Uterus (tissue), 4 donors: ENCODE measurements at places on chromosomes 7 and 10. TPM values are rescaled to one million over a fixed set of nuclear protein-coding genes. Genes with fewer than 3 reads are reported as not detected.

The IL6 gene
- total RNA-seq = 4.2 TPM

The DRGX gene
- total RNA-seq = 0.14 TPM

The VWDE gene
- total RNA-seq = 0.95 TPM

GRCh38 chr7:99500637-99501009 lies 542 bp upstream of the ZNF394 start:
- peak overlapping the region; percentile 81 for H3K4me3 ChIP-seq
- no peaks in the 10 kb centered on the region for H3K4me1 ChIP-seq
- no peak for DNase-seq
- no peaks in the 10 kb centered on the region for H3K27me3 ChIP-seq
- no peaks in the 10 kb centered on the region for H3K36me3 ChIP-seq

- H3K27me3 ChIP-seq = no peaks in the 10 kb centered on the region
- no peak overlapping the region for H3K27ac ChIP-seq
- H3K4me1 ChIP-seq = no peaks in the 10 kb centered on the region
- H3K36me3 ChIP-seq = no peaks in the 10 kb centered on the region
- no peak overlapping the region for H3K4me3 ChIP-seq
- no peak for DNase-seq
Observed at GRCh38 chr7:98802088-98802780, 67.6 kb downstream of the TMEM130 start.

DNA sequence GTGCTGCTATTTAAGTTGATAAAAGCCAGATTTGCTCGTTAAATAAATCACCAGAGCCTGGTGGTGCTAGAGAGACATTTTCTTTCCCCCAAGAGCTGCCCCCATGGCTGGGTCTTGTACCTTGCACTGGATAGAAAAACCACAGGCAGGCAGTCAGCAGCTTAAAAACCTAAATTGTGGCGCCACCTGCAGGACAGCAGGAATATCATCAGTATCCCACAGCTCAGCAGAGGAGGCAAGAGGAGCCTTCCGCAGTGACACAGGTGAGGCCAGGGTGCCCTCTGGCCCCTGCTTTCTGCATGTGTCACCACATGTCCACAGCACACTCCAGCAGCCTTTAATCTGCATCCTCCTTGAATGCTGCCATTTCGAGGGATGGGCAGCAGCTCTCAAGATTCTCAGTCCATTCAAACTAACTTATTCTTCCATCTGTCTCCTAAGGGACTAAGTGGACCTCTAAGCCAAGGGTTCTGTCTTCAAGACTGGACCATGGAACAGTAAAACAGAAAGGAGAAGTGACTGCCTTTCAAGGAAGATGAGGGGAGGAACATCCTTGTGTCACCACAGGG lies 4.5 kb upstream of the PLXNA4 start:
- no peaks in the 10 kb centered on the region for H3K4me1 ChIP-seq
- H3K27ac ChIP-seq = no peak overlapping the region
- no peaks in the 10 kb centered on the region for H3K36me3 ChIP-seq
- DNase-seq = peak; percentile 88
- H3K4me3 ChIP-seq = no peak overlapping the region
- no peaks in the 10 kb centered on the region for H3K27me3 ChIP-seq

GRCh38 chr7:98282703-98283102 lies 1.2 kb downstream of the BRI3 start:
- peak overlapping the region; percentile 91 for H3K4me3 ChIP-seq
- H3K27me3 ChIP-seq = no peaks in the 10 kb centered on the region
- H3K4me1 ChIP-seq = peaks cover 46% of the 10 kb centered on the region

GRCh38 chr7:115763347-115763746 lies 267.2 kb downstream of the TFEC start:
- no peak overlapping the region for H3K27ac ChIP-seq
- no peaks in the 10 kb centered on the region for H3K27me3 ChIP-seq

GRCh38 chr10:131112691-131113090 lies 198.8 kb downstream of the TCERG1L start:
- H3K36me3 ChIP-seq = no peaks in the 10 kb centered on the region
- no peak for DNase-seq
- no peak overlapping the region for H3K27ac ChIP-seq
- no peak overlapping the region for H3K4me3 ChIP-seq

DNA sequence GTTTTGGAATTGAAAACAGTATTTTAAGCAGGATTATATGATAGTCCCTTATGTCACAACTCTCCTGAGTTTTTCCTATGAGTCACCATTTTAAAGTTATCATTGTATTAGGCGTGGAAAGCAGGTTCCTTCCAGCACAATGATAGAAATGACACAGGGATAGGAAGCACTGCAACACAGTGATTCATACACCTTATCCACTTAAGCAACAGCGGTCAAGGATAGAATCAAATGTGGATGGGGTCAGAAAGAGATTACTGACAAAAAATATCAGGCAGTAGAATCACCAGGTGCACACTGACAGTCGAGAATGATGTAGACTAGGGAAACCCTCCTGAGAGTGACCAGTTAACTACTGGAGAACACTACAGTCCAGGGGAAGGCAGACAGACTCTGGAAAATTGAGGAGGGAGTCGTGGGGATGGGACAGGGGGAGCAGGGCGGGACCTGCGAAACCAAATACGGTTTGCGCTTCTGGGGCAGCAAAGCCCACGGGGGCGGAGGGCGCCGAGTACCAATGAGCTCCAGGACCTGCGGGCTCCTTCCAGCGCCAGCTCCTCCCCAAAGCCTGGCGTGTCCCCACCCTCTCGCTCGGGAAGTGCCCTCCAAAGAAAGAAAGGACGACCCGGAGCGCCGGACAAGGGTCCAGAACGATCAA lies 479 bp downstream of the PNPLA8 start:
- H3K4me3 ChIP-seq = peak overlapping the region; percentile 77
- no peaks in the 10 kb centered on the region for H3K27me3 ChIP-seq
- H3K27ac ChIP-seq = peak overlapping the region; percentile 91
- peaks cover 12% of the 10 kb centered on the region for H3K4me1 ChIP-seq
- no peak for DNase-seq

GRCh38 chr10:16847644-16848043 lies 30.4 kb upstream of the RSU1 start:
- H3K4me3 ChIP-seq = no peak overlapping the region
- DNase-seq = no peak
- no peaks in the 10 kb centered on the region for H3K27me3 ChIP-seq
- no peak overlapping the region for H3K27ac ChIP-seq
- H3K4me1 ChIP-seq = no peaks in the 10 kb centered on the region

- DNase-seq = no peak
- H3K27me3 ChIP-seq = no peaks in the 10 kb centered on the region
- no peak overlapping the region for H3K4me3 ChIP-seq
- peak overlapping the region; percentile 95 for H3K27ac ChIP-seq
Observed at GRCh38 chr7:101956130-101956529, 138.7 kb downstream of the CUX1 start.

DNA sequence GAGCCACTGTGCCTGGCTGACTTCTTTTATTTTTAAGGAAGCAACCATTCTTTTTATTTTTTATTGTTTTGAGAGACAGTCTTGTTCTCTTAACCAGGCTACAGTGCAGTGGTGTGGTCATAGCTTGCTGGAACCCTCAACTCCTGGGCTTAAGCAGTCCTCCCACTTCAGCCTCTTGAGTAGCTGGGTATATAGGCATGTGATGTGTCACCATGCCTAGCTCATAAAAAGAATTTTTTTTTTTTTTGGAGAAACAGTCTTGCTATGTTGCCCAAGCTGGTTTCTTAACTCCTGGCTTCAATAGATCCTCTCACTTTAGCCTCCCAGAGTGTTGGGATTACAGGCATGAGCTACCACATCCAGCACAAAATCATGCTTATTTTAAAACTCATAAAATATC lies 5.8 kb downstream of the MCU start:
- H3K27me3 ChIP-seq = no peaks in the 10 kb centered on the region
- no peak overlapping the region for H3K4me3 ChIP-seq
- DNase-seq = no peak
- no peaks in the 10 kb centered on the region for H3K36me3 ChIP-seq
- H3K27ac ChIP-seq = no peak overlapping the region

- H3K27ac ChIP-seq = no peak overlapping the region
- H3K4me1 ChIP-seq = peaks cover 3% of the 10 kb centered on the region
- H3K27me3 ChIP-seq = no peaks in the 10 kb centered on the region
- no peaks in the 10 kb centered on the region for H3K36me3 ChIP-seq
- no peak for DNase-seq
Observed at GRCh38 chr10:115937768-115938056, 335.3 kb downstream of the GFRA1 start.

DNA sequence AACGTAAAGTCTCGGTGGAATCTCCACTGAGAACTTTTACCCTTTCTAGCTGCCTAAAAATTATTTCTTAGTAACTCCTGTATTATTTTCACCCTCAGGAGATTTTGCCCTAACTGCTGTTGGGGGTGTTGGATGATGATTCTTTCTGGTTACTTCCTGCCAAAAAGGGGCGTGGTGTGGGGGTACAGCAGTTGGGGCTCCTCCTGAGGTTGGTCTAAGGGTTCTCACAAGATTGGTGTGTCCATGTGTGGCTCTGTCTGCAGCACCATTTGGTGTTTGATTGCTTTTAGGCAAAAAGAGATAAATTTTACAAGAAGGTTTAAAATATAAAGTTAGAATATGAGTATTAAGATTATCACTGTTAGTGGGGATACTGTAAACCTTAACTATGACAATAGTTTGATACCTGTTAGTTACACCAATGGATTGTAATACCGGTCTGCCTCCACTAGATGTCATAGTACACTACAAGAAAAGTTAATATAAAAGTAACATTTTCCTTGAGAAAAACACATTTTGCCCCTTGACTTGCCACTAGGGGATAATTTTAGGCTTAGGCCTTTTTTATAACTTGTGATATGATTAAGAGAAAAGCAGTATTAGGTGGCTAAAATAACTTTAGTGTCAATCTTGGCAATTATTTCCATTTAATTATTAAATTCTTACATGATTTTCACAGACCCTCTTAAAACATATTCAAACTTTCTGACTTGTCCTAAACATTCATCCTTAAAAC lies 928.7 kb downstream of the IPMK start:
- no peak overlapping the region for H3K4me3 ChIP-seq
- no peaks in the 10 kb centered on the region for H3K4me1 ChIP-seq
- no peak for DNase-seq

DNA sequence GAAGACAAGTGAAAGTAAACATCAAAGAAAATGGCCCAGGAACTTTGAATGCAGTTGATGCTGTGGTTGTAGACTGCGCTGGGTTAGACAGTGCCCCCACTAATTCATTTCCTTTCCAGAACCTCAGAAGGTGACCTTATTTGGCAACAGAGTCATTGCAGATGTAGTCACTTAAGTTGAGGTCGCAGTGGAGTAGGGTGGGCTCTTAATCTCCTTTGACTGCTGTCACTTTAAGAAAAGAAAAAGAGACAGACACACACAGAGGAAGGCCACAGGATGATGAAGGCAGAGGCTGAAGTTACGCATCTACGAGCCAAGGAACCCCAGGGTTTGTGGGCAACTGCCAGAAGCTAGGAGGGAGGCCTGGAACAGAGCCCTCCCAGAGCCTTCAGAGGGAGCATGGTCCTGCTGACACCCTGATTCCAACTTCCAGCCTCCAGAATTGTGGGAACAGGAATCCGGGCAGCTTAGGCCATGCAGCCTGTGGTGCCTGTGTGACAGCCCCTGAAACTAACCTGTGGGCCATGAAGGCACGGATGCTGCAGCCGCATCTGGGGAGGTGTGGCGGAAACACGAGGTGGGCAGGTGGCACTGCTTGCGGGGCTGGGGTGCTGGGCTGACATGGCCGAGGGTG lies 107.6 kb downstream of the PRKAG2 start:
- H3K4me1 ChIP-seq = no peaks in the 10 kb centered on the region
- no peak overlapping the region for H3K27ac ChIP-seq
- no peak for DNase-seq
- no peaks in the 10 kb centered on the region for H3K27me3 ChIP-seq

- no peaks in the 10 kb centered on the region for H3K4me1 ChIP-seq
- H3K27me3 ChIP-seq = no peaks in the 10 kb centered on the region
- no peaks in the 10 kb centered on the region for H3K36me3 ChIP-seq
- H3K27ac ChIP-seq = no peak overlapping the region
- H3K4me3 ChIP-seq = no peak overlapping the region
Observed at GRCh38 chr7:156582591-156583123, 57.9 kb upstream of the RNF32 start.

GRCh38 chr7:66013938-66014337 lies 31.9 kb upstream of the GUSB start:
- H3K4me1 ChIP-seq = no peaks in the 10 kb centered on the region
- no peak overlapping the region for H3K4me3 ChIP-seq
- H3K27ac ChIP-seq = no peak overlapping the region
- DNase-seq = no peak
- no peaks in the 10 kb centered on the region for H3K27me3 ChIP-seq
- H3K36me3 ChIP-seq = no peaks in the 10 kb centered on the region
